ENCODE measurements at places on chromosomes 16 and 17.
A peak's percentile ranks its signal among the peaks of the same experiment; 100 is the strongest.

GRCh38 chr17:44221084-44221861, 1.8 kb upstream of the UBTF start:
- no peak for DNase-seq

DNA sequence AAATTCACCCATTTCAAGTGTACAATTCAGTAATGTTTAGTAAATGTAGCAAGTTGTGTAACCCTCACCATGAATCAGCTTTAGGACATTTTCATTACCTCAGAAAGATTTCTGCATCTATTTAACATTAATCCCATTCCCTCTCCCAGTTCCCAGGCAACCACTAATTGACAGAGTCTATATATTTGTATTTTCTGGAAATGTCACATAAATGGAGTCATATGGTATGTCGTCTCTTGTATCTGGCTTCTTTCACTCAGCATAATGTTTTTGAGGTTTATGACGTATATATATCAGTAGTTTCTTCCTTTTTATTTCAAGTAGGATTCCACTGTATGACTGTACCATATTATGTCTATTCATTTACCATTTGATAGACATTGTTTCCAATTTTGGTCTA, 199.8 kb downstream of the CYB561 start:
- DNase-seq: peak; percentile 76

- no peak for DNase-seq
These were observed 15.2 kb downstream of the RAB11FIP3 start for GRCh38 chr16:440627-441026.

DNA sequence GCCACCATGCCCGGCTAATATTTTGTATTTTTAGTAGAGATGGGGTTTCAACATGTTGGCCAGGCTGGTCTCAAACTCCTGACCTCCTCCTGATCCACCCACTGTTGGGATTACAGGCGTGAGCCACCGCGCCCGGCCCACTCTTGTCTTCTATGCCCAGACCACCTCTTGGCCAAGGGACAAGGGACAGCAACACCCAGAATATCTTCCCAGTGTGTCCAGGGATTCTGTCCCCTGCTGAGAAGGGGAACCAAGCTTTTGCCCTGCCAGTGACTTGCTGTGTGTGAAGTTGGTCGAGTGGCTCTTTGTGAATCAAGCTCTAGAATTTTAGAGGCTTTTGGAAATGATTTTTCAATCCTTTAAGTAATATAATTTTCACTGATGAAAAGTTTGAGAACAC, 1.7 kb upstream of the MPO start:
- no peak for DNase-seq

- no peak for DNase-seq
These were observed 37.1 kb downstream of the NXPH3 start for GRCh38 chr17:49612726-49613125.

GRCh38 chr17:32117399-32117798, 24.9 kb upstream of the RHOT1 start:
- DNase-seq: no peak

DNA sequence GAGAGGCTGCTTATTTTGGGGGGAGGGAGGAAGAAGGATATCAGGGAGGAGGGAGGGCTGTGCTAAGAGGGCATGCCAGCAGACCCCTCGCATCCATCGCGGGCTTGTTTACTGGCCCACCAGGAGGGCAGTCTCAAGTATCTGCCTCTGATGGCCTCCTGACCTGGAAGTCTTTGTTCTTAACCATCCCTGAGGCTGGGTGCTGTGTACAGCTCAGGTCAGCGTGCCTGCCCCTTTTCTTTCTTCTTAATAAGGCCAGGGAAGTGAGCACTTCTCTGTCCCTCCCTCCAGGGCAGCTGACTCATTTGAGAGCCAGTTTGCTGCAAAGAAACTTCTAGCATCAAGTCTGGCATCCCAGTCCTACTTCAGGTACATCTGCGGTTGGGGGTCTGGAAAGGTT, 157.0 kb downstream of the CCDC182 start:
- DNase-seq: no peak

DNA sequence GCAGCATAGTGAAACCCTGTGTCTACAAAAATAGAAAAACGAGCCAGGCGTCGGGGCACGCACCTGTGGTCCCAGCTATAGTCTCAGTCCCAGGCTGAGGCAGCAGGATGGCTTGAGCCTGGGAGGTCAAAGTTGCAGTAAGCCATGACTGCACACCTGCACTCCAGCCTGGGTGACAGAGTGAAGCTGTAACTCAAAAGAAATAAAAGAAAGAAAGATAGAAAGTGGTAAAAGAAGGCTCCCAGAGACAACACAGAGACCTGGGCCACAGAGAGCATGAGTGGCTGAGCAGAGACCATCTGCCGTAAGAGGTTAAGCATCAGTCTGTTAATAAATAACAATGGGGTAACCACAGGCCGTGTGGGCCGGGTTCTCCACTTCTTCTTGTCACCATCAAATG, 15.3 kb upstream of the HEXD start:
- no peak for DNase-seq

GRCh38 chr16:70548936-70549335, 25.3 kb downstream of the SF3B3 start:
- no peak for DNase-seq

- DNase-seq: no peak
These were observed 40.4 kb downstream of the CFDP1 start for GRCh38 chr16:75392906-75393305.

GRCh38 chr16:8893976-8894690, 12.0 kb downstream of the LITAFD start:
- no peak for DNase-seq

DNA sequence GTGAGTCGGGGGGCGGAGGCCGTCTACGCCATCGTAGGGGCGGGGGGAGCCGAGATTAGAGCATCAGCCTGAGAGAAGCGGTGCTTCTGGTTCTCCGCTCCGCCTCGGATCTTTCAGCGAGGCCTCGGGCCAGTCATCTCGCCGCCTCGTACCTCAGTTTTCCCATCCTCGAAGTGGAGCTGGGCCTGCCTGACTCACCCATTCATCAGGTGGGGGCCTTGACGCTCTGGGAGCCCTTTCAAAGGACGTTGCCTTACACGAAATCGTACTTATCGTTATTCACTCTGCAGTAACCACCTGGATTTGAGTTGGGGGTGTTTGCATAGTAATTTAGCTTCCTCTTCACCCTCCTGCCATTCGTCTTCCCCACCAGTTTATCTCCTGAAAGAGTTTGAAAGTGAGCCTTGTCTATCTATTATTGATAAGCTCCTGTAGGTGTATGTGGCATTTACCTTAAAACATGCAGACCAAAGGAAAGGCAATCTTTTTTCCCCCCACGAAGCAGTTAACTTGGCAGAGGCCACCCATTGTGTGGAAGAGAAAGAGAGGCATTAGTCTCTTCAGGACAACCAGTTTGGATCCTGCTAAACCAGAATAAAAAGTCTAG, 674 bp downstream of the TAF15 start:
- no peak for DNase-seq

- DNase-seq: no peak
These were observed 31.1 kb downstream of the TRPV2 start for GRCh38 chr17:16446338-16446983.

GRCh38 chr16:56977216-56977615, 12.1 kb upstream of the NLRC5 start:
- no peak for DNase-seq

DNA sequence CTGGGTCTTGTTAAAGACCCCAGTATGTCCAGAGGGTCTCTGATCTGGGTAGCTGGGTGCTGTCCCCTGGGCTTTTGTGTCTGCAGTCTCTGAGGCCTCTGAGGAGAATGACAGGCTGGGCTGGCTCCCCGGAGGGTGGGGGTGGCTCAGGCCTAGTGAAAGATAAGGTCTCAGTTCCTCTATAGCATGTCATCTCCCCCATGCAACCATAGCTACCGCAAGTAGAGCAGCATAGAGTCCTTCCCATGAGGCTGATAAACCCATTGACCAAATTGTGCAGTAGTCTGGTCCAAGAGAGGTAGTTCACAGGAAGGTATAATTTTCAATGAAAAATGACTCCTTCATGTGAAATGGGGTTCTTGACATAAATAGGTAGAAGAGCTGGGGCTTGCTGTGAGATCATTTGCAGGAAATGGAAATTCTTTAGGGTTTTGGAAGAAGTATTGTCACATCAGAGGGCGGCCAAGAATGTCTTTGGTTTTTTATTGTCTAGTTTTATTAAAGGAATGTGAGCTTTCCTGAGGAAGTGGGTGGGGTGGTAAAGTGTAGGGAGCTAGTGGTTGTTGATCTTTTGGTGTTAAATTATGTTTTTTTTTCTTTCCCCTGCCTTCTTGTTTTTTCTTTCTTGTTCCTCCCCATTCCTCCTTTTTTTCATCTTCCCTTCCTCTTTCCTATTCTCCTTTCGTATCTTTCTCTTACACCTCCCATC, 21.0 kb downstream of the SLC7A6OS start:
- no peak for DNase-seq
